Activated T-helper 17 cell treated with anti-CD3 and anti-CD28 coated beads, Interleukin-2, amount 50 U/mL, for 72 hours (primary cell): ENCODE measurements at places on chromosomes 6 and 20. TPM values are rescaled to one million over a fixed set of nuclear protein-coding genes. Genes with fewer than 3 reads are reported as not detected.

- no peak for ATAC-seq
These were observed 242.8 kb downstream of the UST start for GRCh38 chr6:148989585-148989984.

Gene MYL9
- total RNA-seq = 10.1 TPM

DNA sequence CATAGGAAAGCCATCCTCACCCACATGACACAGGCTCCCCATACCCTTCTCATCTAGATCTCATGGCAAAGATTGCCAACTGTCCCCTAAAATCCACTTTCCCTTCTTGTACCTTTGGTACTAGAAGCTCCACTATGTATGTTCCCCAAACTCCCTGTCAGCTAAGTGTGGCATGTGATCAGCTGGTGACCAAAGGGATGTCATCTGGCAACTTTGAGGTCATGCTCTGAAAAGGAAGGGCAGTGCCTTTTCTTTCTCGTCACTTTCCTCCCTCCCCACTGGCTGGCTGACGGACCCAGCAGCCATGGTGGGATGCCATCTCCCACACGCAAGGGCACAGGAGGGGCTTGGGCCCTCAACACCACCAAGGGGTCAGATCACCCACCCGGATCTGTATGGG is 23.8 kb upstream of the TAF8 start:
- no peak for ATAC-seq

GRCh38 chr20:42567409-42567808 is 622.3 kb downstream of the PTPRT start:
- no peak for ATAC-seq

DNA sequence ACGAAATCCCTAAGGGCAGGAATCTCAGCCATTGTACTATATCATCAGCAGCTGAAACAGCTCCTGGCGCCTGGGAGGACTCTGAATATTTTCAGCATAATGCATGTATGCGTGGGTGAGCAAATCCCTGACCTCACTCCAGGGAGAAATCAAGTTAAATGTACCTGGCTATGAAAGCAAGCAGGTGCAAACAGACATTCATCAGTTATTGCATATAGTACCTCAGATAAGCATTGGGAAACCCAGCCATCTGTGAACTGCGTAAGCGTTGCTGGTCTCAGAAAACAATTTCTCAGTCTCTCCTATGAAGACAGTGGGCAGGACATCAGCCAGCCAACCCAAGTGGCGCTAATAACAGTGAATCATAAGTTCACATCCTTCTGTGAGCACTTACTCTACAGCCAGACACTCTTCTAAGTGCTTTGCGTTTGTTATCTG is 622.6 kb downstream of the EPM2A start:
- no peak for ATAC-seq
